HFFc6 (cell line): ENCODE measurements at places on chromosomes 13 and 19. TPM values are rescaled to one million over a fixed set of nuclear protein-coding genes. Genes with fewer than 3 reads are reported as not detected.

The EXOC3L2 gene
- not detected in 3 replicates for total RNA-seq

The GPR12 gene
- total RNA-seq, result not detected in 2 replicates

The CCDC106 gene
- 13.1 to 17.4 TPM (median 17.3 TPM) in 3 replicates for total RNA-seq

The PRX gene
- 0.91 to 1.0 TPM (median 0.94 TPM) in 3 replicates for total RNA-seq

The ZNF738 gene
- total RNA-seq, result 4.3 to 5.1 TPM (median 5.1 TPM) in 3 replicates

The PABPC3 gene
- 0.31 to 0.35 TPM (median 0.33 TPM) in 3 replicates for total RNA-seq

The GPC6 gene
- total RNA-seq, result 1.9 and 3.8 TPM in 2 replicates

The C19orf38 gene
- total RNA-seq, result 0.39 to 0.51 TPM in 2 of 3 replicates, not detected in the other

DNA sequence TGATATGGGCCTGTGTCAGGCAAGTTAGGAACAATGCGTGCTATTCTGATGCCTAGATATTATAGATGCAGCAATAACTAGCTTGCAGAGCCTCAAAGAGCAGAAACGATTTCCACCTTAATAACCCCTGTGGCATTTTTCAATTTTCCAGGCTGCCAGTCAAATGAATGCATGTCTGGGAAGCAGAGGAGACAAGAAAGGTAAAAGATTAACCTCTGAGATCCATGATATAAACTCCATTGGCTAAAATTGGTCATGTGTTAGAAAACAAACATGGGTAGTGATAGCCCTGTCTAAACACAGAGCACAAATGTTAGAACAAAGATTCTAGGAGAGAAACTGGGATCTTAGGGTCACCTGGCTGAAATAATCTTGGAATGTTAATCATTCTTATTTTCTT, 811.1 kb downstream of the DIAPH3 start:
- DNase-seq, result no peak

DNA sequence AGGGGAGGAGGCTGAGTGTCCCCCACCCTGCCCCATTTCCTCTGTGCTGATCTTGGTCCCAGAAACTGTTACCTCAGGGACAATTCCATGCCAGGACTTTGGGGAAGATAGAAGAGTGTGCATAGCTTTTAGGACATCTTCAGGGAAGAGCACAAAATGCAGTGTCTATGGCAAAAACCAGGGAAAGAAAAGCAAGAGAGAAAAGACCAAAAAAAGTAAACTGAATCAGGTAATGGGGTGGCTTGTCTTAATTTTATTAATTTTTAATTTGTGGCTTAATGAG, 109.4 kb downstream of the NDFIP2 start:
- DNase-seq, result no peak

DNA sequence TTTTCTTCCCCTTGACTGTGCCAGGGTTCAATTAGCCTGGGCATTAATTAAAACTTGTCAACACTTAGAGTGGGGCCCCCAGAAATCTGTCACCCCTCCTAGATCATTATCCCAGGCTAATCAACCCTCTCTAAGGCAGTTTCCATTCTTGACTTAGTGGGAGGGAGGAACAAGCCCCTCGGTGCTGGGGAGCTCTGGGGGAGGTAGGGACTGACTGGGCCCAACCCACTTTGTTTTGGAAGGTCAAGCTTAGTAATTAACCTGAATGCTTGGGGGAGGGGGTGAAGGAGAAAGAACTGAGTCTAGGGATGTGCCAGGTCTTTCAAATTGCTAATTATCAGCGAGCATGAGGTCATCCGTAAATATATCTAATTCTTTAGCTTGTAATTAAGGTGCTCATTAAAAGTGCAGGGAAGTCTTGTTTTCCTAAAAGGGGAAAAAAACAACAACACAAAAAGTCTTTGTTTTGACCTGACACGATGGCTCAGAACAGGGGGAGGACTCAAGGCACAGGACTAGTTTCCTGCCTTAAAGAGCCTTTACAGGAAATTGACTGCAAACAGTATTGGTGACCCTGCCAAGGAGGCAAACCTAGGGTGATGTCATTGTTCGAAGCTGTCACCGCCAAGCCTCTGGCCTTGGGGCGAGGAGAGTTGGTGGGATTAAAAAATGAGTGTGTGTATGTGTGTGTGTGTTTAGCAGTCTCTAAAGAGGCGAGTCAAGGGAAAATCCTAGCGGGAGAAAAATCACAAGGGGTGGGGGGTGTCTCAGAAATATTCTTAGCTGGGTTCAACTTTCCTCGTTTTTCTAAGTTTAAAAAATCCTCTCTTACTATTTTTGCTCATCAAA, 19.4 kb downstream of the ACTN4 start:
- peak; percentile 89 for DNase-seq

DNA sequence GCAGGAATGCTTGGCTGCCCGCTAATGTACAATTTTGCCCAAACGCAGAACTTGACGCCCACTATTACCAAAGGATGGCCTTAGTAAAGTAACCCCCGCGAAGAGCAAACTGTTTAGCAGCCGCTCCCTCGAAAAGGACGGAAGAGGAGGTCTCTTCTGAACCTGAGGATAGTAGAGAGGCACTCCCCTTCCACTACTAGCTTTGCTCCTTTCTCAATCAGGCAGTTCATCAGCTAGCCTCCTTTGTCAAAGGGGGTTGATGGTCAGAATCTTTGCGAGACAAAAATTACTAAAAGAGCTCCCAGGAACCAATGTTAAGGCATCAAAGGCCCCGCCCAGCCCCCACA, 534 bp downstream of the CAB39L start:
- DNase-seq, result no peak

DNA sequence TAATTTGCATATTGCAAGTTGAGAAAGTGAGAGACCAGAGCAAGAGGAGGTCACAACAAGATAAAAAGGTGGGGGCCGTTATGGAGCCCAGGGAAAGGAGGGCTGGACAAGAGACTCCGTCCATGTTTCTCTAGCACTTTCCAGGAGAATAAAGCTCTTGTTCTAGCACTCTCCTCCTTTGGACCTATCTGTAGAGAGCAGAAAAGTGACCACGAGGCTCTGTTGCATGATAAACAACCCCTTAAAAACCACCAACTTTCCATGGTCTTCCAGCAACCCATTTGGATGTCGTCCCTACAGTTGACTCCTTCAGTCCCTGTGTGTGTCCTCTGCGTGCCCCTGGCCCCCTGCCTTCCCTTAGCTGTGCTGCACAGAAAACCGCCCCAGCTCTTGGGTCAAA, 4.1 kb upstream of the ARL11 start:
- DNase-seq, result no peak

- DNase-seq, result no peak
Measured at GRCh38 chr13:102651392-102651791, 43.5 kb downstream of the METTL21C start.

- no peak for DNase-seq
Measured at GRCh38 chr19:44698492-44699201, at the start of gene CEACAM16. TSS of gene CEACAM16 (plus strand) at chr19:44699151. CDS start at chr19:44701457, 2,306 bp downstream.

DNA sequence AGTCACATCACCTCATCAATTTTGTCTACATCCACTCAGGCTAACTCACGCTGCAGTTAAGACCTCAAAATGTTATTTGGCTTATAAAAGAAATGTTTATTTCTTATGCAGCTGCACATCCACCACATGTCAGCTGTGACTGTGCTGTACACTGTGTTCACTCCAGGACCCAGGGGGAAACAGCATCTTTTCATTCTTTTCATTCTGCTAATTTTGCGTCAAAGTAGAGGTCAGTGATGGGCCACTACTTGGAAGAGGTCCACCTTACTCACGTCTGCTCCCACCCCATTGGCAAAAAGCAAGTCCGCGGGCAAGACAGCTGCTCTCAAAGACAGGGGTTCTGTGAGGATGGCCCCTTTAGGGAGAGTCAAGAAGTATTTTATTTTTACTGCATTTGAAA, 4.5 kb upstream of the DCT start:
- DNase-seq, result no peak

DNA sequence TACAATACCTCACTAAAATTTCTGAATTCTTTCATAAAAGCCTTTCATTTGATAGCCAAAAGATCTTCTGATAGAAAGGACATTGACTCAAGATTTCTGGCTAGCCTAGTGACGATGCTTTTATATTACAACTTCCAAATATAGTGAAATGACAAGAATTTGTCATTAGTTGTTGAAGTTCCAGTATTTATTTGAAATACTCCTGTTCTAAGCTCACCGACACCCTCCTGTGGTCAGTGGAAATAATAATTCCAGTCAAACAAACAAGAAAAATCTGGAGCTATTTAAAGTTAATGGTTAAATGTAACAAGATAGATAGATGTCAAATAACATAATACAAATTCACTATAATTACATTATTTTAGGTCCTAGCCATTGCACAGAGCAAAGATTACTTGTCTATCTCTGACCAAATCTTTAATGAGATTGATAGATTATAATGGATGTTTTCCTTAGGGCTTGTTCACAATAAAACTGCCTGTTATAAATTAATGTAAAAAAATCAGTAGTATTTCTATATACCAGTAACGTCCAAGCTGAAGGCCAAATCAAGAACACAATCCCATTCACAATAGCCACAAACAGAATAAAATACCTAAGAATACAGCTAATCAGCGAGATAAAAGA, 195.5 kb downstream of the RGCC start:
- DNase-seq, result peak; percentile 62

DNA sequence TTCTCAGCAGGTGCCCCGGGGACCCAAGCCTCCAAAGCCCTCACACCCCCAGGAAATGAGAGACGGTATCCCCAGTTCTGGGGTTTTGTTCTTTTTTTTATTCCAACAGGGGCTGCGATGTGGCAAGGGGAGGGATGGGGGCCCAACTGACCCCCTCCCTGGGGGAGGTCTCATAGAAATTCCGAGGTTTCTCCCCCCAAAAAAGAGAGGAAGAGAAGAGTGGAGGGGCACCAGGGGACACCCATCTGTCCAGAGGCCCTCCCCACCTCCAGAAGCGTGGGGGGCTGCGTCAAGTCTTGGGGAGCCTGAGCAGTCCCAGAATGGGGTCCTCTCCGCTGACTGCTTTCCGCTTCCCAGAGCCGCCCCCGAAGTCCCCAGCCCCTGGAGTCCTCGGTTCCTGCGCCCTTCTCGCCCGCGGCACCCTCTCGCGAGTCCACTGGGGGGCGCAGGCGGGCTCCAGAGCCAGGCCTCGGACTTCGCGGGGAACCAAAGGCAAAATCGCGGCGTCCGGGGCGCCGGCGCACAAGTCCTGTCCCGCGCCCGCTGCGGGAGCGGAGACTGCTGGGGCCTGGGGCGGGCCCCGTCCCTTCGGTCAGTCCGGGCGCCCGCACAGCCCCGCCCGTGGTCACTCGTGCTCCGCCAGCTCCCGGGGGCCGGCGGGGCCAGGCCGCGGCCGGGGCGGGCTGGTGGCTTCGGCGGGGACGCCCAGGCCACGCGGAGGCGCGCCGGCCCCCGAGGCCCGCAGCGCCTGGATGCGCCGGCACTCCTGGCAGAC, 4.4 kb upstream of the ATP1A3 start:
- DNase-seq, result no peak
